Kasumi-1 (cell line): ENCODE measurements at places on chromosomes 5 and 9.

- peak; percentile 84 for DNase-seq
These were observed 1129.2 kb downstream of the DTWD2 start for GRCh38 chr5:117859176-117859575.

- DNase-seq, result no peak
These were observed 233.6 kb upstream of the TRPC7 start for GRCh38 chr5:136598802-136599404.

- DNase-seq, result no peak
These were observed 82.3 kb upstream of the EPB41L4B start for GRCh38 chr9:109403116-109403515.

- no peak for DNase-seq
These were observed 1664.5 kb downstream of the EFNA5 start for GRCh38 chr5:106006242-106006641.

GRCh38 chr9:113746486-113746885 lies 129.6 kb upstream of the ZNF618 start:
- no peak for DNase-seq

DNA sequence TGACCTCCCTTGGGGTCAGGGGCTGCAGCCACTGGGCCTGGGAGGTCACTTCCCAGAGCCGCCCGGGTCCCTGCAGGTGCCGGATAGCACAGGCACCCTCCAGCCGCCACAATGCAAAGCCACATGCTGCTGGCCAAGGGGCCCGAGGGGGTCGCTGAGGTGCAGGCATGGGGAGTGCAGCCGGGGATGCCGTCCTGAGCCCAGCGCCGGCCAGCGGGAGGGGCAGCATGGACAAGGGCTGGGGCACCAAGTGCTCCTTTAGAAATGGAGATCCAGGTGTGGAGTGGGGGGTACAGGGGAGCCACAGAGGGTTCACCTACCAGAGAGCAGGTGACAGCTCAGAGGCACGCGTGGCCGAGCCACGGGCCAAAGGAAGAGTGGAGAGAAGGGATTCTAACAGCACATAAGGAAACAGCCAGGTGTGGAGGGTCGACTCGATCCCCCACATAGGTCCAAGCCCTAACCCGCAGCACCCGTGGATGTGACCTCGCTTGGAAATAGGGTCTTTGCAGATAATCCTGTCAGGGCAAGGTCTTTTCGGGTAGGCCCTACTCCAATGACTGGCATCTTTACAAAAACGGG lies 24.7 kb downstream of the ZDHHC11B start:
- DNase-seq, result no peak

DNA sequence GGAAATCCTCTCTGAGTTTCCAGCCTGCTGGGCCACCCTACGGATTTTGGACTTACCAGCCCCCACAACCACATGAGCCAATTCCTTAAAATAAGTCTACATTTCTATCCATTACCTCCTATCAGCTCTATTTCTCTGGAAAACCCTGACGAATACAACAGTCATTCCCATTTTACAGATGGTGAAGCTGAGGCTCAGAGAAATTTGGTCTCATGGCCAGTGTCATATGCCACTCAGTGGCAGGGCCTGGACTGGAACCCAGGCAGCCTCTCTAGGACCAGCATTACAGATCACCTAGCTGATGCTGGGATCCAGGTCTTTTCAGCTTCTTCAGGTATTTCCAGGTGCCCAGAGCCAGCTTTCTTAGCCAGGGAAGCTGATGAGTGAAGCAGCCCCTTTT lies 45.0 kb upstream of the SH3PXD2B start:
- no peak for DNase-seq

DNA sequence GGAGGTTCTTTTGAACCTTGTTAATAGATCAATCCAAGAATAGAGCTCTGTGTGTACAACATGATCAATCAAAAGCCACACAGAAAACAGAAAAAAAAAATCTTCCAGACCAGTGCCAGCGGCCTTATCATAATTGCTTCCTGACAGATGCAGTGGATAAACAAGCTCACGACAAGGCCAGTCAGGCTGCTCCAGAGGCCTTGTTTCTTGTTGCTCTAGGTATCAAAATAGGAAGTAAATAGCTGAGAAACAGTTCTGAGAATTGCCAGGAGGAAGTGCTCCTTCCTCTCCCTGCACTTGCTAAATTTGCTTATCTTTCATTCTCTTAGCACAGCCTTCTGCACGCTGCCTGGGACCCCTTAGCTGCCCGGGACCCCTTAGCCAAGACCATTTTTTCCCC lies 199.0 kb upstream of the TARS1 start:
- peak; percentile 61 for DNase-seq

- DNase-seq, result no peak
These were observed 43.9 kb downstream of the PDCD1LG2 start for GRCh38 chr9:5554254-5554653.

GRCh38 chr9:38337181-38337580 lies 55.3 kb upstream of the ALDH1B1 start:
- DNase-seq, result no peak

DNA sequence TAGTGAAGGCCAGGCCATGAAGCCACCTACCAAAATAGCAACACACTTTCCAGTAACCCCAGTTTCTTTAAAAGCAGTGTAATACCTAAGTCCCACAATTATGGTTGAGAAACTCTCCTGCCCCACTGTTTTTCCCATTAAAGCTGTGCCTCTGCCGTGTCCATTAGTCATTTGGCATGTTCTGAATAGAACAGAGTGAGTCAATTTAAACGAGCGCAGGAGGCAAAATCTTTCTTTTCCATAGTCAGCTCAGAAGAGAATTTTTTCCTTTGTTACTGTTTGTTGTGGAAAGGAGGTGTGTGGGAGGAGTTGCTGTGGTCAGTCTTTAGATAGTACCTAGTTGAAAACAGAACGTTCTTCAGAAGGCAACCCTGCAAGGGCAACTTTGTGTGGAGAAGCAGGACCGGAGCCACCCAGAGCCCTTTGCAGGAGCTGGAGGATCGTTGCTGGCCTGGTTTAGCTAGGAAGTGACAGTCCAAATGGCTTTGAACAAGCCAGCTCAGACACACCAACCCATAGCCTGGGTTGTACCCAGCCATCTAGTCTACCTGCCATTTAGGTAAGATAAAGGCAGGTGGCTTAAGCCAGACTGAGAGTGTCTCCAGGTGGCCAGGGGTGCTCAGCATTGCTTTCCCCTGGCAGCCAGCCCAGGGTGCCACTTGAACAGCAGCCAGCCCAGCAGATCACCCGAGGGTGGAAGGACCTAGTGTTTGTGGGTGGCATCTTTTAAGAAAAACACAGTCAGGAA lies 30.4 kb downstream of the GADD45G start:
- no peak for DNase-seq

DNA sequence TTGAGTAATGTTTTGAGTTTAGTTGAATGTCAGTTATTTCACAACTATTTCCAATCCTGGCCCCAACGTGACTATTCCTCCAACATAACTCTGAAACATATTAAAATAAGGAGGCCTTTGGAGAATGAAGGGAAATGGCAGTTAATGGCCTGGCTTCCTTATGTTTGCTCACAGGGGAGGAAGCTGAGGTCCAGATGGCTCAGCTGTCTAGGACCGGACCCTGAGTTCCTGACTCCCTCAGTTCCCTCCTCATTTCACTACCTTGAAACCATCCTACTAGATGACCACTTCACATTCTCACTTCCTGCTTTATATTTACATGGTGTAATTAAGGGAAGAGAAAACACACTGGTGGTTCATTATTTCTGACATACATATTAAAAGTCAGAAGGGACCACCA lies 6.6 kb downstream of the OTULINL start:
- DNase-seq, result peak; percentile 37

- peak; percentile 69 for DNase-seq
These were observed 29.1 kb downstream of the MTX3 start for GRCh38 chr5:79961716-79962574.

DNA sequence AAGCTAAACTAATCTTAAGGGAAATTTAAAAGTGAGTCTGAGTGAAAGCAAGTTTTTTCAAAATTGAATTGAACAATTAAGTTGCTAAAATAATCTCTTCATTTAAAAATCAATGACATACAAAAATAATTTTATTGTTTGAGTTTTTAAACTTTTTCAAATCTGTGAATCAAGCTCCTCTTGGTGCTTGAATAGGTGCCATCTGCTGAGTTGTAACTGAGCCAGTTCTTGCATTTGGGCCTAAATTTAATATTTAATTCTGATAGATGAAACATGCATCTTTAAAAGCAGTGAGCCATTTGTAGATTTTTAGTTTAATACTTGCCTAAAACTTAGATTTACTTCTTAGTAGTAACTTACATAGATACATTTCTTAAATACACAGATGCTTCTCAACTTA lies 31.8 kb downstream of the SPATA31D1 start:
- no peak for DNase-seq

GRCh38 chr5:109161914-109162683 lies 247.7 kb downstream of the PJA2 start:
- DNase-seq, result no peak

GRCh38 chr5:129906177-129906887 lies 2.1 kb downstream of the CHSY3 start:
- no peak for DNase-seq

DNA sequence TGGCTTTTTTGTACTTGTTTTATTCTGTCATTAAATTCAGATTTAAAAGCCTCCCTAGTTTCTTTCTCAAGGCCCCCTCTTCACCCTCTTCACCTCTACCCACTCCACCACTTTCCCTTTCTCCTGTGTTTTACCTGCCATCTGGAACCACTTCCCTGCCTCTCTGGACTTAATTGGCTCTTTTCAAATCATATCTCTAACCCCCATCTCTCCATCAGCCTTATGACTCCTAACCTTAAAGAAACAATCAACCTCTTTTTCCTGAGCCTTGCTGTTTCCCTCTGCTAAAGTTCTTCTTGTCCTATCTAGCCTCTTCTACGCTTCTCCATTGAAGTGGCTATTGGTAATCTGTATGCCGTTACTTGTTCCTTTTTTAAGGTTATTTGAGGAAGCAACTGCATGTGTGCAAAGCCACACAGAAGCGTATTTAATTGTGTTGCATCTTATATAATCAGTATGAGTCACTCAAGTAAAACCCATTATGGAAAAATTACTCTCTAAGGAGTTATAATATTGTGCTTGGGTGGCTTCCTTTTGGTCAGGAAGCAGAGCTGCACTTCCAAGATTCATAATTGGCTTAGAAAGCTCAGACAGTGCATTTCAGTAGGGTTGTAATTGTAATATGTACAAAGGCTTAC lies 653.6 kb upstream of the ITGA1 start:
- DNase-seq, result peak; percentile 78

GRCh38 chr5:7663808-7664207 lies 187.1 kb downstream of the CFAP90 start:
- DNase-seq, result no peak

DNA sequence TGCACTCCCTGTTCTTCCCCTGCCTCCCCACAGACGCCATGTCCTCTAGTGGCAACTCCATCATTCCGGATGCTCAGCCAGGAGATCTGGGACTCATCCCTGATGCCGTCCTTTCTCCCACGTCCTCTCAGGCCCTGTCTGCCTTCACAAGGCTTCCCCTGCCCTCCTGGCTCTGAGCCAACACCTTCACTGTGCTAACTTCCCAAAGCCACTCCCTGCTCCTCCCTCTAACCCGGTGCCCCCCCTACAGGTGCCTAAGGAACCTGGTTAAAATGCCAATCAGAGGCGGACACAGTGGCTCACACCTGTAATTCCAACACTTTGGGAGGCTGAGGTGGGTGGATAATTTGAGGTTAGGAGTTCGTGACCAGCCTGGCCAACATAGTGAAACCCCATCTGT lies 67.6 kb downstream of the LMX1B start:
- no peak for DNase-seq

DNA sequence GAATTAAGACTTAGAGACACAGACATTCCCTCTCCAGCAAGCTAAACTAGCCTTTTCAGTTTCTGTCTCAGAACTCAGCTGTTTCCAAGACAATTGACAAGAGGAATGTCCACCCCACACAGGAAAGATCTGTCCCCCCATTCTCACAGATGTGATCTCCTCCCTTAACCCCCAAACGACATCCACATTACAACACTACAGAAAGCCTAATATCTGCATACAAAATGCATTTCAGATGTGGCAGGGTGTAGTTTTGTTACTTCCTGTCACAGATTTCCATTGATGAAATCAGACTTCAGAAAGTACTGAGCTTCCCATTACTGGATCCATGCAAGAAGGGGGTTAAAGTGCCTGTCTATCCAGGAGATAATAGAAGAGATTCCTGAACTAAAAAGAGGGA lies 2.9 kb upstream of the ARSI start:
- DNase-seq, result no peak

GRCh38 chr9:70761139-70761670 lies 346.7 kb upstream of the KLF9 start:
- no peak for DNase-seq

DNA sequence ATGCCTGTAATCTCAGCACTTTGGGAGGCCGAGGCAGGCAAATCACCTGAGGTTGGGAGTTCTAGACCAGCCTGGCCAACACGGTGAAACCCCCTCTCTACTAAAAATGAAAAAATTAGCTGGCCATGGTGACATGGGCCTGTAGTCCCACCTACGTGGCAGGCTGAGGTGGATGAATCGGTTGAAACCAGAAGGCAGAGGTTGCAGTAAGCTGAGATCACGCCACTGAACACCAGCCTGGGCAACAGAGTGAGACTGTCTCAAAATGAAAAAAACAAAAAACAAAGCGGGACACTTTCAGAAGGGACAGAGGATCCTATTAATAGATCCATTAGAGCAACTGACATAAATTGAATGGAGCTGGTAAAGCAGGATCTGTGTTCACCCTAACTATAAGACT lies 89.6 kb upstream of the SGCD start:
- DNase-seq, result no peak

GRCh38 chr9:119873877-119874276 lies 504.6 kb upstream of the BRINP1 start:
- DNase-seq, result no peak

DNA sequence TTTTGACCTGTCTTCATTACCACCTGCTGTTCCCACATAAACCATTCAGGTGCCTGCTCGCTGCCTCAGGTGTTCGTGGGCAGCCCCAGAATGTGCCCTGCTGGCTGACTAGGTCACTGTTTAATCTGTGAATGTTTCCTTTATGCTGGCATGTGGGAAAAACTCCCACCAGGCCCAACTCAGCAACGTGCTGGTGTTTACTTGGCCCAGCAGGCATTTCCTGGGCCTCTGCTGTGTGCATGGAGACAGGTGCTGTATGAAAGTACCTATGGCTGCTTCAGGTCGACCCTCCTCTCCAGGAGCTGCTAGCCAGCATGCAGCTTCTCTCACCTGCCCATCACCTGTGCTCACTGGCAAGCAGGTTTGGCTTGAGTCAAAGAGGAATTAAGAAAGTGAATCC lies 65.8 kb downstream of the RAD23B start:
- DNase-seq, result no peak

DNA sequence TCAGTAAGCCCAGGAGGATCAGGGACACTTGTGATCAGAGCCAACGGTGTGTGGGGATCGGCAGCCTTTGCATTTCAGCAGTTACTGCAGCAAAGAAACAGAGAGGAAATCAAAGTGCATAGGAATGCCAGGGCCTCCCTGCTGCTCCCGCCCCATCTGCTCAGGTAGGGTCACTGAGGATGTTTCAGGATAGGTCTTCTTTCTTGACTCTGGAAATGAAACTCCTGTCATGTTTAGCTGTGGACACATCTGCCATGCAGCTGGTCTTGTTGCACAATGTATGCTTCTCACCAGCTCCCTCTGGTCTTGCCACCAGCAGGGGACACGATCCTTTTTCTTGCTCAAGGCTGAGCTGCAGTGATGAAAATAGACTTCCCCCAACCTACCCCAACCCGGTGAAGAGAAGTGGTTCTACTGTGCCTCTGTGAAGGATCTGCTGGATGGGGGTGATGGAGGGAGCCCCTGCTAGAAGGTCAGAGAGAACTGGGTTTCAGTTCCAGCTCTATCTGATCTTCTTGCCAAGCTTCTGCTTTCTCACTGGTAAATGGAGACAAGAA lies 185.2 kb upstream of the KLF4 start:
- DNase-seq, result peak; percentile 20
